ENCODE measurements at places on chromosomes 13 and 19.

DNA sequence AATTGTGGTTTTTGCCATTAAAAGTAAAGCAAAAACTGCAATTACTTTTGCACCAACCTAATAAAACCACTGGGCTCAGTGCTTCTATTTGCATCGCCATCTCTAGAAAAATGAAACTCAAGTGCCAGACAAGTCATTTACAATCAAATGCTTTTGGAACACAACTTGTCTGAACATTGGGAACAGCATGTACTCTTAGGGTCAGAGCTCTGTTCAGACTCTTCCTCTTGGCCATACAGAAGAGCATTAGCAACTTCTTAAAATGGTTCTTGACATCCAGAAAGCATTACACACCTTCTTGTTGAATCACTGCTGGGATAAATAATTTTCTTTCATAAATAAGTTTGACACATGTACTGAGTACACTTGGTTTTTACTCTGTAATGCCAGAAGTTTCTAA is 272.5 kb downstream of the DCLK1 start:
- no peak for DNase-seq

DNA sequence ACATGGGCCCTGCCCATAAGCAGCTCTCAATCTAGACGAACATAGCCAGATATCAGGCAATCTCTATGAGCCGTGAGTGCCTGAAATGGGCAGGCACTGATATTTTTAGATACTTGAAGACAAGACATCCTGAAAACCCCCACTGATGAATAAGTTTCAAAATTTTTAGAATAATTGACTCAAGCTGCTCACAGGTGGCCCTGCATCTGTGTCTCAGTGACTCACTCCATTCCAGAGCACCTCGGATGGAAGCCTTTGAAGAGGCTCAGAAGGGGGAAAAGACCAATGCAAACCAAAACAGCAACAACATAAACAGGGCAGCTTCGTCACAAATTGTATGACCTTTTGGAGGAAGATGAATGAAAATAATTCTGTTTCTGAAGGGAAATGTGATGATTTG is 42.8 kb upstream of the SLC46A3 start:
- DNase-seq = no peak

DNA sequence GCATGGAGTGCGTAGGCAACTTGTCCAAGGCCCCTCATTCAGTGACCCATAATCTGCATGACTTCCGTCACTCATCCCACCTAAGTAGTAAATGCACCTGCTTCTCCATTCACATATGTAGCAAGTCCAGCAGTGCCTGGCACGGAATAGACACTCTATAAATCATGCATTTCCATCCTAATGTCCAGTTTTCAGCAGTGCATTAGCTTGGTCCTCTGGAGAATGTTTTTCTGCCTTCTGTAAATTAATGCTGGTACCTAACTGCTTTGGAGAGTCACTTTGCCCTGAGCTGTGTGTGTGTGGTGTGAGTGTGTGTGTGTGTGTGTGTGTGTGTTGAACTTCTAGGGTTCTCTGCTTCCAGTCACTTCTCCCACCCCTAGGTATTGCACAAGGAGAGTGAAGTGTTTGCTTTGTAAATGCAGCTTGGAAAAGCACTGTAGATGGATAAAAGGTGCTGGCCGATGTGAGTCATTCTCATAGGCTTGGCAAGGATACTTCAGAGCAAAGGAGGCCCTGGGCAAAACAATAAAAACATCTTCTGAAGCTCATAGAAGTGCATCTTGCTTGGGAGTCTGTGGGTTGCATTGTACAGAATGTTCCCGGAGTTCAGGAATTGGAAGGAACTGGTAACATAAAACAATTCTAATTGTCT is 181.8 kb downstream of the KATNAL1 start:
- DNase-seq = no peak

- DNase-seq = no peak
Observed at GRCh38 chr13:101511161-101511560, 58.7 kb downstream of the ITGBL1 start.

GRCh38 chr19:54477650-54478049 is 4.6 kb upstream of the CDC42EP5 start:
- no peak for DNase-seq

GRCh38 chr13:102191951-102192502 is 209.8 kb downstream of the FGF14 start:
- DNase-seq = no peak

DNA sequence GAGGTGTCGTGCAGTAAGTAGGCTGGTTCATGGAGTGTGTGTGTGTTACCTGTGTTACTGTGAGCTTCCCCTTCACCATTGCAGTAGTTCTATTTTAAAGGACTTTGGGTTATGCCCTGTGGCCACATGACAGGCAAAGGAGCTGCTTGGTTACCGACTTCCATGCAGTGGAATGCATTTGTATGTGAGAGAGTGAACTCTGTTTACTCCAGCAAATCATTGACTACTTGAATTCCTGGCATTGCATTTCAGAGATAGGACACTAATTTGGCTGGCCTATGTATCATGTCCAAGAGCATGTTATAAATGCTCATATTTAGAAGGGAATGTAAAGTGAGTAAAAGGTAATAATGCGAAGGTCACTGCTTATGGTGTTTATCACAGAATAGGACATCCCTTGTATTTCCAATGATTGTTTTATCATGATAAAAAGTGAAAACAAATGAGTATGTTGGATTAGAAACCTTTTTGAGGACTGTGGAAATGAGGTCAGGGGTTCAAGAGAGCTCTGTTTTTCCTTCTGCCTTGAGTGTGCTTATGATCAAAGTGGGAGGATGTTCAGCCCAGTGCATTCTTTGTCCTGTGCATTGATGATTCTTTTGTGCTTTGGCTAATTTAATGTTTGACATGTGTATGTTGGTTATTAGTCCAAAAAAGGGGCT is 156.5 kb downstream of the LMO7 start:
- no peak for DNase-seq

DNA sequence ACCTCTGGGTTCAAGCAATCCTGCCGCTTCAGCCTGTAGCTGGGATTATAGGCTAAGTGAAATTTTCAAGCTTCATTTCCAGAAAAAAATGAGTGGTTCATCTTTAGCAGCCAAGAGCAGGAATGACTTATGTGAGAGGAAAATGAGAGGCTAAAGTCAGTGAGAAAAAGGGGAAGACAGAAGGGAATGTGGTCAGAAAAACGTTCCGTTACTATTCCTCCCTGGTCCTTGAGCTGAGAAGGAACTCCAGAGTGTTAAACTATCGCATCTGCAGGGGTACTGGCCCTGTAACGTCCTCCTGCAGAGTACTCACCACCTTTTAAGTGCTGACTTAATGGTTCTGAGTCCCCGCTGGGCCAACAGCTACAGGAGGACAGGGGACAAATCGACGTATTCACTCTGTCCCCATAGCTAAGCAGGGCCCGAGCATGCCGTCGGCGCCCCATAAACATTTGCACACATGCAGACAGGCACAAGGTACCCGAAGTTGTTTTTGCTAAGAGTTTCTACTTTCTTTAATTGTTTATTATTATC is 88.1 kb downstream of the FLT1 start:
- no peak for DNase-seq

DNA sequence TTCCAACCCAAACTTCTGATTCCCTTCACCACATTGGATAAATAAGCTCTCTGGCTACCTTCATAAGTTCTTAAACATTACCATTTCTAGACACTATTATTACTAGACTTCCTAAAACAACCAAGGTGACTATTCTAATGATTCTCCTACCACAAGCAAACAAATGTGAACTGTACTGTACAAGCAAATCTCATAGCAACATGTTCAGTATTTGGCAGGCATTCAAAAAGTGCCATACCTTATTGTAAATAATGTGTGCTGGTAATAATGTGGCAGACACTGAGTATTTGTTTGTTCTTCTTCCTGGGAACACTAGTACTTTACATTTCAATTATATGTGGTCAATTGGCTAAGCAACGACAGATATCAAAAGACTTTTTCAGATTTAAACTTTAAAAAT is 986.0 kb upstream of the SPRY2 start:
- no peak for DNase-seq

GRCh38 chr13:78604782-78605611 is 1.6 kb upstream of the POU4F1 start:
- no peak for DNase-seq

GRCh38 chr19:48887861-48888612 is 10.5 kb downstream of the TULP2 start:
- no peak for DNase-seq

DNA sequence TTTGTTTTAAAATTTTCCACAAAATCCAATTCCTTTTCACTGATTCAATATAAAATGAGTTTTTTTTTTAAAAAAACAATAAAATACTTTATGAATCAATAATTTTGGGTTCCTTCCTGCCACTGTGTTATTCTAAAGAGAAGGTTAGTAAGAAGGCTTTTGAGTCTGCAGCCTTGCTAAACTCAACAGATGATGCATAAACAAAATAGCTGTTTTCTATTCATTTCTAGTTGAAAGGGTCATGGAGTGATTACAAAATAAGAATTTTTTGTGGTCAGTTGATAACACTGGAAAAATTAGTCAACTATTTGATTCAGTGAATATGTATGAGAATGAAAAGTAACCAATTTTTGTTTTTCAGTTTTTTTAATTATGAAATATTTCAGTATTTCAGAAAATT is 169.9 kb downstream of the VWA8 start:
- DNase-seq = no peak

GRCh38 chr19:34274284-34274826 is 20.0 kb downstream of the GARRE1 start:
- DNase-seq = no peak

- no peak for DNase-seq
Observed at GRCh38 chr13:102944821-102945220, 99.0 kb downstream of the ERCC5 start.

GRCh38 chr13:79459906-79460305 is 21.0 kb upstream of the NDFIP2 start:
- DNase-seq = no peak

DNA sequence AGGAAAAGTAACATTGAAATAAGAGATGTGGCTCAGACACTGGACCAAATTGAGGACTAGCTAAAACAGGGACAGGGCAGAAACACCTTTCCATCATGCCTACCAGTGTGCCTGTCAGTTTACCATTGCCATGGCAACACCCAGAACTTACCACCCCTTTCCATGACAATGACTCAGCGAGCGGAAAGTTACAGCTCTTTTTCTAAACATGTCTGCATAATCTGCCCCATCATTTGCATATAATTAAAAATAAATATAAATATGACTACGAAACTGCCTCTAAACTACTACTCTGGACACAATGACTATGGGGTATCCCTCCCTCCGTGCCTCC is 96.0 kb downstream of the UBL3 start:
- DNase-seq = no peak

DNA sequence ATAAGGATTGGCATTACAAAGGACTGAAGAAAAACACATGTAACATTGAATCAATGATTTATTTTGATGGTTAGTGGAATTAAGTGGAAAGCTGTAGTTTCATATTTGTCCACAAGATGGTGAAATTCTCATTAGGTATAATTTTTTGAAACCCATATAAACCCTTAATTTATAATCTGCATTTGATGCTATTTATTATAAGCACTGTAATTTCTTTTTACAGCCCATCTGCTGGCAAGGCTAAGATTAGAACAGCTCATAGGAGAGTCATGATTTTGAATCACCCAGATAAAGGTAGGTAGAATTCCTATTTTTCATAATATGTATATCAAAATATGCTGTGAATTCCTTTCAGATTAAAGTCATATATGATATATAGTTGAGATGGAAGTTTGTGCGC is 62.2 kb downstream of the DNAJC15 start:
- DNase-seq = no peak

- no peak for DNase-seq
Observed at GRCh38 chr19:4456843-4457653, 546 bp downstream of the UBXN6 start.

DNA sequence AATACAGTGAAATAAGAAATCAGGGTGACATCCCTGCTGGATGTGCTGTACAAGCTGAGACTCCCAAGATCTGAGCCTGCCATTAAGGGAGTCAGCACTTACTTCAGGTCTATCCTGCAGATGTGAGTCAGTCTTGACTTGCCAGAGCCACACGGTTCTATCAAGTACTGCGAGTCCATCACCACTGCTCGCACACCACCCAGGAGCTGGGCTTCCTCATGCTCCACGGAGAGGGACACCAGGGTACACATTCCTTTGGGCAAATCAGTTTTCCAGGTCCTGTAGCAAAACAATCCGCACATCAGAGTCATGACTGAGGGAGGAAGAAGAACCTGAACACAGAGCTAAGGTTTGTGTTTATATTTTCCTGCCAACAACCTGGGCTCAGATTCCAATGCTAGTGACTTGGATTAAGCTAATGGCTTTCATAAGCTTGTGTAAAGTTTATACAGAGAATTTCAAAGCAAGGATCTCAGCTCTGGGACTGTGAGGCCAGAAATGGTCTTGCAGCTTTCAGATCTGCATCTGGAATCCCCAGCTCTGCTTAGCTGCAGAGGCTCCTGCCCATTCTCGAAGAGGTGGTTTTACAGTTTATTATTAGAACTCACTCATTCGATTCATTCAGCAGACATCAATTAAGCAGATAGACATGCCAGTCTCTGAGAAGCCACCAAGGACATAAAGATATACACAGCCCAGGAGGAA is 90.6 kb downstream of the KL start:
- DNase-seq = no peak

DNA sequence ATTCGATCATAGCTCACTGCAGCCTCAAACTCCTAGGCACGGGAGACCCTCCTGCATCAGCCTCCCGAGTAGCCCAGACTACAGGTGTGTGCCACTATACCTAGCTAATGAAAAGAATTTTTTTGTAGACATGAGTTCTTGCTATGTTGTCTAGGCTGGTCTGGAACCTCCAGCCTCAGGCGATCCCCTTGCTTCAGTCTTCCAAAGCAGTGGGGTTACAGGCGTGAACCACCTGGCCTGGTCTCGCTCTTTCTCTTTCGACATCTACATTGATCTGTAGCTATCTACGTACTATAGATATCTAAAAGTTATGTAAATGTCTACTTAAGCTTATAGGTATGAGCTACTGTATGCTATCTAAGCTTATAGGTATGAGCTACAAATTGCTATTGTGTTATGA is 32.4 kb downstream of the NUMBL start:
- DNase-seq = no peak

DNA sequence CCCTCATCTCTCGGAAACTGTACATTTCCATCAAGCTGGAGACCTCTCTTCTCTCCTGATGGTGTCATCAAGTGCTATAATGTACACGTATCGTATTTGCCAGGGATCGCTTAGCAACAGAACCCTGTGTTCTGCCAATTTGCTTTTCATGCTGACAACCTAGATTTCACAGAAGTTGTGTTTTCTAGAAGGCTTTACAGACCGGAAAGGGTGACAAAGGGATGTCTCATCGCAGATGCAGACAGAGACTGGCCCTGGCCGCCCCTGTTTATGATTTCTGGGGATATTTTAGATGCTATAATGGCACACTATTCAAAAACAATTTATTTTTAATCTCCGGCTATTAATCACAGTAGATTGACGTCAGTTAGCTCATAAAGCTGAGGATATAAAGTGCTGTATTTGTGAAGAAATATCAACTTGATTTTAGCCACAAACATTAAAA is 291.4 kb downstream of the IRS2 start:
- no peak for DNase-seq

DNA sequence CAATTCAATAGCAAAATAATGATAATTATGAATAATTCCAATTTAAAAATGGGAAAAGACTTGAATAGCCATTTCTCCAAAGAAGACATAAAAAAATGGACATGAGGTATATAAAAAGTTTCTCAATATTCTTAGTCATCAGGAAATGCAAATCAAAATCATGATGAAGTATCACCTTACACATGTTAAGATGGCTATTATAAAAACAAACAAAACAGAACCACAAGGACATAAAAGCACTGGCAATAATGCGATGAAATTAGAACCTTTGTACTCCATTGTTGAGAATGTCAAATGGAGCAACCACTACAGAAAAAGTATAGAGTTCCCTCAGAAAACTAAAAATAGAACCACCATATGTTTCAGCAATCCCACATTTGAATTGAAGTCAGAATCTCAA is 1186.1 kb downstream of the SLITRK5 start:
- no peak for DNase-seq

- DNase-seq = no peak
Observed at GRCh38 chr19:33393286-33394005, 19.9 kb downstream of the CEBPG start.

Data from iPS DF 6.9 (cell line).